ENCODE measurements at places on chromosomes 2 and 18.

DNA sequence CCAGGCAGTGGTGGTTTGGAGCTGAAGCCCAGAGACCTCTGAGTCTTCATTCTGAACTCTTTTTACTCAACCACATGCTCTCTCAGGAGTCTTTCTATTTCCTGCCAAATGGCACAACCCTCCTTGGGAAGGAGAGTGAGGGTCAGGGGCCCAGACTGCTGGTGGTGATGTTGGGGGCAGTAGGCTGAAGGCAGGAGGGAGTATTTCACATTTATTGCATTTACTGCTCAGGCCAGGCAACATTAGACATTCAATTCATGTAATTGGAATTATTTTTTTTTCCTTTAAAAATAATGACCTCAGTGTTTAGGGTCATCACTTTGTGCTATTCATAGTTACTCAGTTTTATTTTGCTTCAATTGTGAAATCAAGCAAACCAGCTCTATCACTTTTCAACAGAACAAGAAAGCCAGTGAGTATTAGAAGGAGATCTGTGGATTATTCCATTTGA is 311.3 kb upstream of the NT5C1B start:
- DNase-seq, result no peak

DNA sequence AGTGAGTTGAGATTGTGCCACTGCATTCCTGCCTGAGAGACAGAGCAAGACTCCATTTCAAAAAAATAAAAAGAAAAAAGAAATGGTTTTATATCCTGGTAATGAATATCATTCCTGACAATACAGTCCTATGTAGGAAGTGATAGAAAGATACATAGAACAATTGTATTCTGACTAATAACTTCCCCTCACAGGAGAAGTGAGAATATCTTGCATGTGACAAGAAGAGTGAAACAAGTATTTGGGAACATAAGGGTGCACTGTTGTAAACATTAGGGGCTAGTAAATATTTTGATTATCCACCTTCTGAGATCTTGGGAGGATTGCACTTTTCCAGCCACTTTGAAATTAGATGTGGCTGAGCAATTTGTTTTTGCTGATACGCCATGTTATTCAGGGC is 40.7 kb downstream of the KLHL14 start:
- no peak for DNase-seq

GRCh38 chr2:167980439-167980838 is 267.0 kb downstream of the STK39 start:
- no peak for DNase-seq

- DNase-seq, result no peak
Observed at GRCh38 chr2:41972179-41972578, 75.6 kb upstream of the PKDCC start.

- DNase-seq, result no peak
Observed at GRCh38 chr2:145351864-145352425, 832.0 kb upstream of the ZEB2 start.

DNA sequence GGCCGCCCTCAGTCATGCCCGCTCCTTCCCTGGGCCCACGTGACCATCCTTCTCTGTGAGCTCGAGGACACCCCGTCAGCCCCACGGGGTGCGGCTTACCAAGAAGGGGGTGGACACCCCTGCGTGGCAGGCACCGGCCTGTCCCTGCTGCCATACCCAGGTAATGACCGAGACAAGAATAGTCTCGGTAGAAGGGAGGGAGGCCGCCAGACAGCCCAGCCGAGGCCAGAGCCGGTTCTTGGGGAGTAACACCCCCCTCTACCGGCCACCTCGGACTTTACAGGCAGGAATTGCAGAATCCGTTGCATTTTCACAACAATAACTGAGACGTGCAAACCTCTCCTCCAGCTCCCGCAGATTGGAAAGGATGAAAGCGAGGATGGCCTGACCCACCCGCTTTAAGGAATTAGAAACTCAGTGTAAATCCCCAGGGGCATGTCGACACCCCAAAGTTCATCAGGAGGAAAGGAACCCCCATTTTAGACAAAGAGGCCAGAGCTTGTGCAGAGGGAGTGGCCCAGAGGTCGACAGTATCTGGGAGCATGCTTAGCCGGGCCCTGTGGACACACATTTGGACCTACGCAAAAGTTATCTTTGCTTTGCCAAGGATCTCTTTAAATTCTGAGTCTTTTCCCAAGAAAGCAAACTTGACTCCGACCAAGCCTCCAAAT is 60.1 kb upstream of the GLI2 start:
- peak; percentile 17 for DNase-seq

- DNase-seq, result peak; percentile 30
Observed at GRCh38 chr18:63788447-63789096, 13.4 kb downstream of the SERPINB7 start.

DNA sequence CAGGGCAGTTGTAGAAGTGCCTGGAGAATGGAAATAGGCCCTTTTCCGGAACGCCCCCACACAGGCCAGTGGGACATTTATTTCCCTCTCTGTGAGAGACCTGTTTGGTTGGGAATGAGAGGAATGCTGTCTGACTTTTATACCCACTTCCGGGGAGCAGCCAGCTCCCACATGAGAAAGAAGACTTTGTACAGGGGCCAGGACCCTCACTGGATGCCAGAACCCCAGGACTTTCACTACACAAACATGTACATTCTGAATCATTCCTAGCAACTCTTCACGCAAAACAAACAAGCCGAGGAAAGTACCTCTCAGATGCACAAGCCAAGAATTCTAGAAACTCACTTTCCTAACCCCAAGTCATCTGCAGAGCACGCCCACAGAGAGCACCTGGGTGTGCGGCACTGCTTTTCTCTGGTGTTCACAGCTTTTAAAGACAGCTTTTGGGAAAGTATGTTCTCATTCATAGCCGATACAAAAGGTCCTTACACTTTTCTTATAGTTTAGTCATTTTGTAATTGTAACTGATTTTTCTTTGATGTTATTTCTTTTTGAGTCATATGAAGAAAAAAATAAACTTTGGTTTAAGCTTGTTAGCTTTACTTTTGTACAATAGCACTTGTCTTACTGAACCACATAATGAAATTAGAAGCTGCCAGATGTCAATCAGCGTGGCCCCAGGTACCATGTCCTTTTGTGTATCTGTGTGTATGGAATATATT is 856.1 kb upstream of the ID2 start:
- peak; percentile 14 for DNase-seq

DNA sequence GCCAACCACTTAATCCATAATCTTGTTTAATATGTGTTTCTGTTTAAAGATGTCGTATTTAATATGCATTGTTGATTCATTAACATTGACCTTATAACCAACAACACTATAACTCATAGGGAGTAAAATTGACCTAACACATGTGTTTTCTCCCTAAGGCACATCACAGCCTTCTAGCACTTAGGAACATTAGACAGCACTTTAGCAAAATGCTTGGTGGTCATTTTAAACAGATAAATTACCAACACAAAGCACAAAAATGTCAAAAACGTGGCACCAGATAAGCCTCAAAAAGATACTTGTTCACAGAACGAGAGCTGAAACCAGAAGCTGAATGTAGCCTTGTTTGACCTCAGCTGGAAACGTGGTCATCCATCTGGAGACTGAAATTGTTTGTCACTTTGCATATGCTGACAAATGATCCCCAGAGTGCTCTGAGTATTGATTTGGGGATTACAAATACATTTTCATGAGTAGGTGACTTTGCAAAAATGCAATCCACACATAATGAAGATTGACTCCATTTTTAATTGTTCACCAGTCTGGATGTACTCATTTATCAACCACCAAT is 139.2 kb downstream of the CCDC102B start:
- no peak for DNase-seq

DNA sequence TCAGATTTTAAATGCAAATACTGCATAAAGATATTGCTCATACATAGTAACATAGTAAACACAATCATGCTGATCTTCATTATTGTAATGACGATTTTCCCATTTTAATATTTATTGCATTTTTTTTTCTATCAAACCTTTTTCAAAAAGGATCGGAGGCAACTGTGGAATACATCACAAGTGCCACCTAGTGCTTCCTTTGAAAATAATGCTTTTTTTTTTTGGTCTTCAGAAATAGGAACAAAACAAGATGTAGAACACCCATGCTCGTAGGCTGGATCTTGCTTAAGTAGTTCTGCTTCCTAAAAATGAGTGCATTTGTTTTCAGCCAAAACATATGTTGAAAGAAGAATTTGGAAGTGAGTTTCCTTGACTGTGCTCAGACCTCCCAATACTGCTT is 35.7 kb upstream of the GPR155 start:
- DNase-seq, result no peak

- DNase-seq, result no peak
Observed at GRCh38 chr2:71454221-71455010, 1.1 kb downstream of the DYSF start.

DNA sequence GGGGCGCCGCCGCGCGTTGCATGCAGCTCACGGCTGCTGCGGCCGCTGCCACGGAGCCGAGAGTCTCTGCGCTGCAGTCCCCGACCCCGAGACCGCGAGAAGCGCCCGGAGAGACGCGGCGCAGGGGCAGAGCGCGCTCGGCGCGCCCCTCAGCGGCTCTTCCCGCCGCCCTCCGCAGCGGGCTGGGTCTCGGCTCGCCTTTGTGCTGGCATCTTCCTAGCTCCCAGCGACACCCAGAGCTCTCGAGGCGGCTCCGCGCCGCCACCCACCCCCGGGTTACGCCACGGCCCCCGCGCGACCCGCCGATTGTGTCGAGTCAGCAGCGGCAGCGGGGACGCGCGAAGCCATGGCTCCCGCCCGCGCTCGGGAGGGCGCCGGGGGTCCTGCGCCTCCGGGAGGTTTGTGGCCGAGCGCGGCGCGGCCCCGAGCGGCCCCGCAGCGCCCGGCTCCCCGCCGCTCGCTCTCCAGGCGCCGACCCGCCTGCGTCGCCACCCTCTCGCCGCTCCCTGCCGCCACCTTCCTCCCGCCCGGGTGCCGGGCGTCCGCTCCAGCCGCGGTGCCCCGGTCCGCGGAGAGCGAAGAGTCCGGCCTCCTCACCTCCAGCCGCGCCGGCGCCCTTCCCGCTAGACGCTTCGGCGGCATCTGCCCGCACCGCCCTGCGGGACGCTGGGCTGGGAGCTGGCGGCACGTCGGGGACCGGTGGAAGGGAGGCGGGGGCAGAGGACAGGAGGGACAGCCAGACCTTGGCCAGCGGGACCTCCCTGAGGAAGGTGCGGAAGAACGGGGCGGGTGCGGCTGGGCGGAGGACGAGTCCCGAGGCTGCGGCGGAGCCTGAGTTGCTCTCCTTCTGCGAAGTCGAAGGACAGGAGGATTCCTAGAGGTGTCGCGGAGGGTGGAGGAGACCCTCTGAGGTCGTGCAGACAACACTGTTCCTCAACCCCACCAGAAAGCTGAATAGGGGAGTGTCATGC is 46.3 kb upstream of the CCDC150 start:
- no peak for DNase-seq

DNA sequence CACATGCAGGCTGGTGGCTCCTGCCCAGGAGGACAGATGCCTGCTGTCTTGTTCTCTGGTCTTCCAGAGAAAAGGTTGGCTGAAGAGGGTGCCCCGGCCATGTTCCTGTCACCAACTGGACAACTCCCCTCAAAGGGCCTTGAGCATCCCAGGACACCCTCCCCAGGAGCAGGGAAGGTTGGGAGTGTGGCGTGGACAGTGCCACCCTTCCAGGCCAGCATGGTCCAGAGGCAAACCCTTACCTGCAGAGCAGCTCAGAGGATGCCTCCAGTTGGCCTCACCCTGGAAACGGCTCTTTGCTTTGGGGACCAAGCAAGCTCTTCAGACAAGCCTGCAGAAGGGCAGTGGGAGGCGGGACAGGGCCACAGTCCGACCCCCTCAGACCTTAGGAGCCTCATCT is 4.9 kb upstream of the GPC1 start:
- DNase-seq, result no peak

Data from stimulated activated CD8-positive, alpha-beta memory T cell treated with anti-CD3 and anti-CD28 coated beads, Interleukin-4, amount 100 ng/mL, for 24 hours (primary cell).